ENCODE measurements at places on chromosomes 4 and X.

- no peak for DNase-seq
These were observed 43.4 kb upstream of the SEC24B start for GRCh38 chr4:109390115-109390768.

GRCh38 chrX:120022763-120023162 is 54.7 kb downstream of the RHOXF2B start:
- no peak for DNase-seq

GRCh38 chr4:152052451-152053057 is 291.7 kb upstream of the GATB start:
- no peak for DNase-seq

GRCh38 chr4:85430697-85431096 is 44.3 kb upstream of the ARHGAP24 start:
- DNase-seq = no peak

DNA sequence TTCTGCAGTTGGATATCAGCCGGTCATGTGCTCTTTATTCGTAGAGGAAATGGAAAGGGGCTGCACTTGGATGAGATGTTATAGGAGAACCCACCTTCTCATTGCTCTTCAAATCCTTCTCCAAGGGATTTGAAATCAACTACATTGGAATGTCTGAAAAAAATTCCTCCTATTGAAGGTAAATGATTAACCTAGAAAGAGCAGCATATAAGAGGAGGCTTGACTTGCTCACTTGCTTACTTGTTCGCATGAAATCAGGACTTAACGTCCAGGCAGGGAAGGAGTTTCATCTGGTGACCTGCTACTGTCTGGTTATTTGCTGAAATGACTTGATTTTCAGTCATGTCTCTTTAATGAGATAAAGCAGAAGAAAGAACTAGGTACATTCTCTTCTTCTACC is 338.4 kb upstream of the NOCT start:
- DNase-seq = no peak
